Stimulated activated CD4-positive, alpha-beta T cell treated with anti-CD3 and anti-CD28 coated beads, Interleukin-12 subunit alpha, Interleukin-12 subunit beta, amount 100 ng/mL, for 48 hours (primary cell): ENCODE measurements at places on chromosomes 5 and 9.
A peak's percentile ranks its signal among the peaks of the same experiment; 100 is the strongest.

GRCh38 chr5:102771435-102771834 lies 16.3 kb downstream of the PAM start:
- no peak for DNase-seq

DNA sequence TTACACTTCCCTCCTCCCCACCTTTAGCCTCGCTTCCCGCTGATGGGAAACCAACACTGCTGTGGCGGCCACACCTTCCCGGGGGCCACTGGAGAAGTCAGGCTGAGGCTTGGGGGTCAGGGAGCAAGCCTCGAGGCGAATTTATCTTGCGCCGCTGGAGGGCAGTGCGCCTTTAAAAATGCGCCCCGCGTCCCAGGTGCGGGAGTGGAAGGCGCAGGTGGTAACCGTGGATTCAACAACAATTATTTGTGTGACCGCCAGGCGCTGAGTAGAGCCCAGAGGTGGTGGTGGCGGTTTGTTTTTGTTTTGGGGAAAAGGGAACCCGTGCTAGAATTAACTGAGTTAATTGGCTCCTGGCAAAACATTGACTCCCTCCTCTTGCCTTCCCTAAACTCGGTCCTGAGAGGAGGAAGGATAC lies 1.1 kb downstream of the CFAP77 start:
- peak; percentile 54 for DNase-seq

DNA sequence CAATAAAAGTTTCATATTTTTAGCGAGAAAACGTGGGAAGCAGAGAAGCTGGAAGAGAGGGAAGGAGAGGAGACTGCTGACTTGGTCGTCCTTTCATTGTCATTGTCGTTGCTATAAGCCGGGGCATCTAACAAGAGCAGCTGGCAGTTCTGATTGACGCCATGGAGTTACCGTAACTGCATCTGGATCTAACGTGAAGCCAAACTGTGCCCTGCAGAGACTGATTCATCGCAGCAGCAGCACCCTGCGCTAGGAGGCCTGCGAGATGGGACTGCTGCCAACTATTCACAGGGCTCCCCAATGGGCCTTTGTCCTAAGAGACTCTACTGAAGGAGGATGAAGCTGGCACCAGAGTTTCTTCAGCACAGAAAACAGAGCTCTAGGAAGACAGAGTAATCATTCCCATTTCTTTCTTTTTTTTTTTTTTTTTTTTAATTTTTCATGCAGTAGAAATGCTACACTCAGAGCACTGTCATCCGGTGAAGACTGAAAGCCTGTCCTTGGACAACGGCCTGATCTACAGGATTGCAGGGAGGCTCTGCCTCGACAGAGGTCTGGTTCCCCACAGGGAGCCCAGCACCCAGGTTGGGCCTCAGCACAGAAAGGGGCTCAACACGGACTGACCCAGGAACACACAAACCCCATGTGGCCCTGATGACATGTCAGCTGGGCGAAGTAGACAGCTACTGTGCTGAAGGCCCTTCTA lies 47.8 kb downstream of the RETREG1 start:
- no peak for DNase-seq

DNA sequence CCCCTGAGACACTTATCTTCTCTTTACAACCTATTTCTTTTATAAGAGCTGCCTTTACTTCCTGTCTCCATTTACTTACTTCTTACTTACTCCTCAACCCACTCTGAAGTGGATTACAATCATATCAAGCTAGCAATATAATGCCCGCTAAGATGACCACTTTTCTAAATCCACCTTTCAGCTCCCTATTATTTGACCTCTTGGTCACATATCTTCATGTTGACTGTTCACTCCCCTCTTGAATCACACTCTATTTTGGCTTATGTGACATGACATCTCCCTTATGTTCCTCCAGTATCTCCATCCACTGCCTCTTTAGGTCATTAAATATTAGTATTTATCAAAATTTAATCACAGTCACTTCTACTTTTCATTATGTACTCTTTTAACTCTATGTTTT lies 255.3 kb upstream of the TRPC7 start:
- DNase-seq, result no peak

GRCh38 chr9:121222524-121223171 lies 21.0 kb upstream of the RAB14 start:
- no peak for DNase-seq

GRCh38 chr5:1293416-1294205 lies 1.3 kb downstream of the TERT start:
- DNase-seq, result no peak

- no peak for DNase-seq
These were observed 23.1 kb downstream of the SLC25A25 start for GRCh38 chr9:128091144-128091543.

DNA sequence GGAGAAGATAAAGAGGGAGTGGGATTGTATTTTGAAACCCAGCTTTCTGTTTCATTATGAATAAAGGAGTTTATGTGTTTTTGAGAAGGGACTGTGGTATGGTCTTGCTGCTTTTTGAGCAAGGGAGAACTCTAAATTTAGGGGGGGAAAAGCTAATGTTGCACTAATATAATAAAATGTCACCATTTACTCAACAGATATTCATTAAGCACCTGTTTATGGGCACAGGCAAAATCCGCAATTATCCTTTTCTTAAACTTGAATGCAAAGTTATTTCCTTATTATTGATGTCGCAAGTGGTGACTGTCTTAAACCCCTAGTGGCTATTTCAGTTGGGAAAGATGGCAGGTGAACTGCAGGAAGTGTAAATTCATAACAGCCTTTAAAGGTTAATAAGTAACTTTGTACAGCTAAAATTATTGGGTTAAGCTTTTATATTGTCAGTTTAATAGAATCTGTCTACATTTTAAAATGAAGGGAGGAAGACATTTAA lies 1.5 kb downstream of the CDC42SE2 start:
- DNase-seq, result no peak
